Parietal lobe (tissue), 2 donors: ENCODE measurements at places on chromosomes 1 and 21. TPM values are rescaled to one million over a fixed set of nuclear protein-coding genes. Genes with fewer than 3 reads are reported as not detected.

The PDXK gene
- 39.8 TPM for total RNA-seq

The PEX11B gene
- 29.1 TPM for total RNA-seq

The S100A7 gene
- total RNA-seq = not detected

The SH3BGR gene
- 2.8 TPM for total RNA-seq

The NLRP3 gene
- 0.63 TPM for total RNA-seq

The SYTL1 gene
- total RNA-seq = not detected

The PCP4 gene
- 2.5 TPM for total RNA-seq

The GPR25 gene
- not detected for total RNA-seq

The OR2T6 gene
- not detected for total RNA-seq

The RNU1-3 gene
- total RNA-seq = under 0.01 TPM

The LAPTM5 gene
- 4.1 TPM for total RNA-seq

The FMO4 gene
- 1.9 TPM for total RNA-seq

The ARHGAP29 gene
- total RNA-seq = 15.7 TPM

The TDRD5 gene
- 1.9 TPM for total RNA-seq

The TCHHL1 gene
- not detected for total RNA-seq

The SOD1 gene
- total RNA-seq = 82.3 TPM

The SNAP47 gene
- total RNA-seq = 77.3 TPM

The DIRAS3 gene
- total RNA-seq = 1.9 TPM

The RAB29 gene
- total RNA-seq = 8.5 TPM

The NTNG1 gene
- 14.4 TPM for total RNA-seq

The ADGRL4 gene
- total RNA-seq = 3.1 TPM

The BACE2 gene
- 7.2 TPM for total RNA-seq

The INTS11 gene
- total RNA-seq = 69.2 TPM

The CCDC27 gene
- total RNA-seq = not detected

The TRAPPC3 gene
- total RNA-seq = 36.6 TPM

The CD5L gene
- not detected for total RNA-seq

The TSPAN2 gene
- total RNA-seq = 28.2 TPM

The FAM78B gene
- 16.3 TPM for total RNA-seq

The APH1A gene
- total RNA-seq = 64.2 TPM

The C1orf116 gene
- under 0.01 TPM for total RNA-seq

The C4BPB gene
- total RNA-seq = not detected

The TLR5 gene
- 0.63 TPM for total RNA-seq

The PLA2G2F gene
- total RNA-seq = not detected

The BECN2 gene
- total RNA-seq = not detected

The LCE1B gene
- total RNA-seq = not detected

The SIPA1L2 gene
- 72.0 TPM for total RNA-seq

The S100A6 gene
- 7.2 TPM for total RNA-seq

The RAB25 gene
- total RNA-seq = not detected

The PTGER3 gene
- 0.94 TPM for total RNA-seq

The UBIAD1 gene
- 28.5 TPM for total RNA-seq

The PEX19 gene
- 36.3 TPM for total RNA-seq

The KRTAP11-1 gene
- not detected for total RNA-seq

The MAP1LC3C gene
- total RNA-seq = not detected

The KLHDC9 gene
- 1.6 TPM for total RNA-seq

The ITGB2 gene
- 8.5 TPM for total RNA-seq

The COL8A2 gene
- 0.94 TPM for total RNA-seq

The MCL1 gene
- 113 TPM for total RNA-seq

The GALE gene
- 28.2 TPM for total RNA-seq

The TFF2 gene
- not detected for total RNA-seq

The ARHGEF16 gene
- total RNA-seq = not detected

The STYXL2 gene
- total RNA-seq = under 0.01 TPM

The NKAIN1 gene
- total RNA-seq = 48.8 TPM
